ENCODE measurements at places on chromosomes 7 and 10.

DNA sequence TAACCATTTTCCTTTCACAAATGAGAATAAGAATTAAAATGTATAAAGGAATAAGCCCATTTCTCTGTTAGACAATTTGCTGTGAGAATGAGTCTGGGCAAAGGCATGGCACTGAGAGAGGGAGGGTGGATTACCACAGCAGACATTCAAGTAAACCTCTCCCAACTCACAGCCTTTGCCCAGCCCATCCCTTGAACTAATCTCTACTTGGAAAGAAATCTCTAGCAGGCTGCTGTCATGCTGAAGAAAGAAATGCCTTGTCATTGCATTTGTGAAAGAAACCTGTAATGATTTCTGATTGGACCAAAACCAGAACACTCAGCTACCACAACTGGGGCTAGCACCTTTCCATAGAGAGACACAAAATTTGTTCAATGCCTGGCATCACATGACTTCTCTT lies 39.2 kb downstream of the CH25H start:
- DNase-seq: no peak

GRCh38 chr10:58756130-58756719 lies 243.6 kb downstream of the BICC1 start:
- DNase-seq: no peak

- no peak for DNase-seq
These were observed 318.8 kb upstream of the IGFBP3 start for GRCh38 chr7:46239846-46240245.

DNA sequence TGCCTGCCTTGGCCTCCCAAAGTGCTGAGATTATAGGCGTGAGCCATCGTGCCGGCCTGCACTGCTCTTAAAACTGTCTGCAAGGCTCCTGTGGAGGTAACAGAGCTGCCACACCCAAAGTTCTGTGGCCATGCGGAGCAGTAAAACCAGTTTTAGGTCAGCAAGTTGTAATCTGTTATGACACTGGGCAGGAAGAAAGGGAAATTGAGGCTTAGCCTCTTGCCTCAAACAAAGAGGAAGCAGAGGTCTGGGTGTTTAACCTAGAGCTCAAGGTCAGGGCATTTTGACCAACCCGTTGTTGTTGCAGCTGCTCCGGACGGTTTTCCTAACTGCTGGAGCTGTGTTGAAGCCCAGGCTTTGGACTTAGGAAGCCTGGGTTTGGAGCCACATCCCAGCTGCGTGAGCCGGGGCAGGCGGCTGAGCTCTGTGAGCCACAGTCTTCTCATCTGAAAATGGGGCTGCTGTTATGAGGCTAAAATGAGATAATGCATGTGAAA lies 7.4 kb upstream of the RRP12 start:
- DNase-seq: no peak

DNA sequence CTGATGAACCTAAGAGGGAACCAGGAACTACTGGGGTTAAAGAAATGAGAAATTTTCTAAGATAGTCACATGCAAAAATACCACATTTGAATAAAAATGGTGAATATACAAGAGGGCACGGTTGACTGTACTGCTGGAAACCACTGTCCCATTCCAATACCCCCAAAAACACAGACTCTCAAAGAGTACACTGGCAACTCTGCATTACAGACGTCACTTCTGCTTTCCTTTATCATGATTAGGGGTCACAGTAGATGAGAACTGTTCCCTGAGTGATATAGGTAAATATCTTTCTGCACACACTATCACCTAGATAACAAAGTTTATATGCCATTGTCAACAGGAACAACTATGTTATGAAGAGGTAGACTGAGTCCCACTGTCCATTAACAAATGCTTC lies 69.5 kb downstream of the RAPGEF5 start:
- DNase-seq: no peak

DNA sequence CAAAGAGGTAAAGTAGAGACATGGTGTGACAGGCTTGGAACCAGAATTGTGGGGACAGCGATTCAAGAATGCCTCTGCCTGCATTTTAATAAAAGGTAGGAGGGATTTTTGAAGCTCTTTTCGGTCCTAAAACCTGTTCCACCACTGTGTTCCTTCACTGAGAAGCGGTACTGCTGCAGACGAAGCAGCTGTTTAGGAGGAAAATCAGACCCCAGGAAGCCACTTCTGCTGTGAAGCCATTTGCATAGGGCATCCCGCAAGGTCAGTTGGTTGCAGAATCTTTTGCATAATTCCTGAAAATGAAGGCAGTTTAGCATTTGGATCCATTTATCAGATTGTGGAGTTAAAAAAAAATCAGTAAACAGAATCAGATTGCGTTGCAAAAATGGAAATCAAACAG lies 183.3 kb upstream of the PRKCQ start:
- DNase-seq: no peak

- no peak for DNase-seq
These were observed 221.2 kb downstream of the ADRA2A start for GRCh38 chr10:111298031-111298430.

DNA sequence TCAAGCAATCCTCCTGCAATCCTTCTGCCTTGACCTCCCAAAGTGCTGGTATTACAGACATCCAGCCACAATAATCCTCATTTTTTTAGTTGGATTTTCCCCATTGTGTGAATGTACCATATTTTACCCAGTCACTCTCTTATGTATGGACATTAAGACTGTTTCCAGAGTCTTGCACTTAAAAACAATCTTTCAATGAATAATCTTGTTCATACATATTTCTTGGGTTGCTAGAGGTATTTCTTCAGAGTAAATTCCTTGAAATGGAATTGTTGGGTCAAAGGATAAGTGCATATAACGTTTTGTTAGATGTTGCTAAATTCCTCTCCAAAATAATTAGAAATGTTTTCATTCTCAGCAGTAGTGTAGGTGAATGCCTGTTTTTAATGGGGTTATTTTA lies 283.1 kb upstream of the KAT6B start:
- DNase-seq: no peak

GRCh38 chr7:50366311-50366710 lies 61.8 kb downstream of the IKZF1 start:
- DNase-seq: no peak

DNA sequence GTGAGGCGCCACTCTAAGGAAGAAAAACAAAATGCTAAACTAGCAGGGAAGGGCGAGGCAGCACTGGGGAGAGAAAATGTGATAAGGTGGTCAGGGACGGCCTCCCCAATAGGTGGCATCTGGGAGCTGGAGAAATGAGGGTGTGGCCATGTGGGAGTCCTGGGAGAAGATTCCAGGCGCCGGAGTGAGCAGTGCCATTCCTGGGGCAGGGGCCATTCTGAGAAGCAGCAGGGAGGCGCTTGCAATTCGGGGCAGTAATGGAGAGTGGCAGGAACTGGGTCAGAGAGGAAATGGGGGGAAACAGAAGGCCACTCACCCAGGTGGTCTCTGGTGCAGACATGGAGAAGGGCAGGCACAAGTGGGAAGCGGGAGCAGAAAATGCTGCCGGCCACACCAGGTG lies 61.8 kb upstream of the LRRC18 start:
- no peak for DNase-seq

DNA sequence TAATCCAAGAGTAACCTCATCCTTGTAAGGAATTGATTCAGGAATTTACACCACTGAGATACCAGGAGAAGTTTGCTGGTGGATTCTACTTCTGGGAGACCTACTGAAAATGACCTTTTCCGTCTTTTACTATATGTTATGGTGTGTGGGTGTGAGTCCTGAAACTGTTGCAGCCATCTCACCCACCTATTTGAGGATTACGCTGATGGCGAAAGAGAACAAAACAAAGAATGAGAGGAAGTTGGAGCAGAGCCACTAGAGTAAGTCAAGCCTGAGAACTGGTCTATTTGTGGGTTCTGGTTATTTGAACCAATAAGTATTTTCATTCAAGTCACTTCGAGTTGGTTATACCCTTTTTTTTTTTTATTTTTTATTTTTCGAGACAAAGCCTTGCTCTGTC lies 12.7 kb upstream of the ABCC2 start:
- no peak for DNase-seq

DNA sequence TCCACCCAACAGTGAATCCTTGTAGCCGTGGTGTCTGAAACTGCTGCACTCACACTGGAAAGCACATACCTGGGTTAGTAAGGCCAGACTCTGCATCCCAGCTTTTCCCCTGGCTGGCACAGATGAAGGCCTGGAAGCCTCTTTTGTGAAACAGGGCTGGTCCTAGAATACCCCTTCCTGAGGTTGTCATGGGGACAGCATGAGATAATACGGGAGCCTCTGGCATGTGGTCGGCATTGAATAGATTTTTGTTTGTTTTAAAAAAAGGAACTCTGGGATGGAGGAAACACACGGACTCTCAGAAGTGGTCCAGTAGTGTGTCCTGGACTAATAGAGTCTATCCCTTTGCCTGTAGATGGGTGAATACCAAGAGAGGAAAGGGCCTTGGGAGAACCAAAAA lies 129.7 kb downstream of the TMEM178B start:
- DNase-seq: no peak

DNA sequence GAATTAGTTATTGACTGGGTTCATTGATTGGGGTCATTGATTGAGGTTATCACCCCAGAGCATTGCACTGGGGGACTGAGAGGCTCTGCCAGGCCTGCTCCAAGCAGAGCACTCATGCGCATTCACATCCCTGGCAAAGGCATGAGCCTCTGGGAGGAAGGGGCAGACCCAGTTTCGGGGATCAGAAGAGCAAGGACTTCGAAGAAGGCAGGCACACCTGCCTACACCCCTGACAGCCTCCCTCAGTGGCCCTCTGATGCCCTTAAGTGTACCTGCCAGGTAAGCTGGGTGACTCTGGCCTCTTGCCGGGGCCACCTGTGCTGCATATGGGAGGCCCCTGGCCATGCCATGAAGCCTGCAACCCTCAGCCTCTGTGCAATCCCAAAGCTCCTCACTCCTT lies 181.1 kb downstream of the PTPN20 start:
- DNase-seq: no peak

DNA sequence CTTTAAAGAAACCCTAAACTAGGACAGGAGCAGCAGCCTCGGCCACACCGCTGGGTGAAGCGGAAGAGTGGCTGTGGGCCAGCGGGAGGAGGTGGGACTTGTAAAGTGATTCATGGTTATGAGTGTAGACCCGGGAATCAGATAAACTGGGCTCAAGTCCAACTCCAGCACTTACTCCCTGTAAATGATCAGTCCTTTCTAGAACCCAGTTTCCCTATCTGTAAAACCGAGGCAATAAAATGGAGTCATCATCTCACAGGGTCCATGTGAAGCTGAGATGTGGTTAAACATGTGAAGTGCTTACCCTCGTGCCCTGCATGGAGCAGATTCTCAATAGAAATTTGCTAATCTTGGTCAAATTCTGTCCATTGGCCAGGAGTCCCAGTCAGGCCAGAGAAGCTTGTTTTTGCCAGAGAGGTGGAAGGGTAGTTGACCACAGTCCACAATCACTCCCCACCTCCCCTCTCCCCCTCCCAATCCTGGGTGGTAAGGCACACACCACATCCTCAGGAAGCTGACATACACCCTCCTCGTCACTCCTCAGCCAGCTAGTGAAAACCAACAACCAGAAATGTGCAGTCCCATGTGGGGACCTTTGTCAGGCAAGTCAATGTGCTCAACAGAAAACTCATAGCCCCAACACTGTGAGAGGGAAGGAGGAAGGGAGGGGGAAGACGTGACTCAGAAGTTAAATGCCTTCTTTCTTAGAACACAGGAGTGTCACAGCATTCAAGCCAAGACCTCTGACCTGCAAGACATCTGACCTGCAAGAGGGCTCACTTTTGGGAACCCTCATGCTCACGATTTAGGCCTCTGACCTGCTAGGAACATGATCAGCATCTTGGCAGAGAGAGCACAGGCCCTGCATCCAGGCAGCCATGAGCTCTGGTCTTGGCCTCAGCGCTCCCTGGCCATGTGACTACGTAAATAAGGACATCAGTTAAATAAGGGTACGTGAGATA lies 145.1 kb downstream of the PLXNA4 start:
- DNase-seq: no peak

- DNase-seq: no peak
These were observed 146.7 kb upstream of the KLF14 start for GRCh38 chr7:130880668-130881067.

- DNase-seq: no peak
These were observed 9.9 kb downstream of the IGFBP1 start for GRCh38 chr7:45898222-45898621.

Data from HAP-1 (cell line).